GM18507 (cell line): ENCODE measurements at places on chromosomes 1 and 21.

DNA sequence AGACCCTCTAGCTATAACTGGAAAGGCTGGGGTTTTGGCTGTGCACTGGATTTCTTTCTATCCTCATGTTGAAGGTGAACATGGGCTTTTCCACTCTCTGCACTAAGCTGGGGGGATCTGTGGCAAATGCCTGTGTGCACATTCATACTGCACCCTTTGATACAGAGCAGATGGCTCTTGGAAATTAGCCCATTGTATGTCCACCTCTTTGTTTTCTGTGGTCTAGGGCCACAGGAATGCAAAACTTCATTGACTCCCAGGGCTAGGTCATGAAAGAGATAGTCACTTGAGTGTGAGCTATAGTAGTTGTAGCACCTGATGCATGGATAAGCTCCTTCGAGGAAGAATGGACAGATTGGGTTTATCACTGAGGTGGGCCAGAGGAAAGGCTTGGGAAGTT, 5.7 kb upstream of the OR14A16 start:
- DNase-seq = no peak

- DNase-seq = no peak
Measured at GRCh38 chr1:182453631-182454030, 3.7 kb downstream of the RGSL1 start.

DNA sequence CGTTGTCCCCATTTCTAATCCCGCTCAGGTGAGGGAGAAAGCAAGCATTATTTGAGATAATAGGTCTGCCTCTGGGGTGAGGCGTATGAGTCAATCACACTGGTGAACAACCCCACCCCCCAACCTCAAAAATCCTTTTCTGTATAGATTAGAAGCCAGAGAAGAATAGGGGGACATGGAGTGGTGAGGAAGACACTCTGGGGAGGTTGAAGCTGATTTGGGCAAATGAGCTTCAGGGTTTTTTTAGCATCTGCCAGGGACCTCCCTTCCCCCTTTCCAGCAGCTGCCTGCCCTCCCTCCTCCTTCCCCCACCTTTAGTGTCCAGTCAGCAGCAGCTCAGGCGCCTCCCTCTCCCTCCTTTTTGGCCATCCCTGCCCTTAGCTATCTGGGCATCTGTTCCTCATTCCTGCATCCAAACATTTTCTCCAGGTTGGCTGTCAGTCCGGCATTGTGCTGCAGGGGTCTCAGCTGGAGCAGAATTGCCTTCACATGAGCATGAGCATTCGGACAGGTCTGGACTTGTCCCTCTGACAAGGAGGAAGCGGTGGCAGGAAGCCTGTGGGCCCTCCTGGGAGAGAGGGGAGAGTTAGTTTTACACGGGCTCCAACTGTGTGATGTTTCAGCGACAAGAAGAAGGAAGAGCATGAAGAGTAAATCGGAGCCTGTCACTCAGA, 30.8 kb upstream of the PTGFRN start:
- DNase-seq = no peak

GRCh38 chr1:202818819-202819218, 8.1 kb downstream of the PCAT6 start:
- no peak for DNase-seq

DNA sequence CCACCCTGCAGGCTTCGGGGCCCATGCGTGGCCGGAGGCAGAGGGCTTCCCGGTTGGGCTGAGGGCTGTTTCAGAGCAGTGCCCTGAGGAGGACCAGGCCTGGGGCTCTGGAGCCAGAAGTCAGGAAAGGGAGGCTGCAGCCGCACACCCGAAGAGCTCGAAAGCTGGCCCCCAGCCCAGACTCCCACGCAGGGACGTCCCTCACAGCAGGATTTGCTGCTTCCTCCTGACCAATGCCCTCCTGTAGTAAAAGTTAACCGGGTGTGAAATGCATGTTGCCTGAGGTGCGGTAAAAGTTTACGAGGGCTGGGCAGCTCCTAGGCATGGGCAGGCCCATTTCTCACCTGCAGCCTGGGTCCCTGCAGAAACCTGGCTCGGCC, 101.5 kb upstream of the ARHGEF16 start:
- no peak for DNase-seq

DNA sequence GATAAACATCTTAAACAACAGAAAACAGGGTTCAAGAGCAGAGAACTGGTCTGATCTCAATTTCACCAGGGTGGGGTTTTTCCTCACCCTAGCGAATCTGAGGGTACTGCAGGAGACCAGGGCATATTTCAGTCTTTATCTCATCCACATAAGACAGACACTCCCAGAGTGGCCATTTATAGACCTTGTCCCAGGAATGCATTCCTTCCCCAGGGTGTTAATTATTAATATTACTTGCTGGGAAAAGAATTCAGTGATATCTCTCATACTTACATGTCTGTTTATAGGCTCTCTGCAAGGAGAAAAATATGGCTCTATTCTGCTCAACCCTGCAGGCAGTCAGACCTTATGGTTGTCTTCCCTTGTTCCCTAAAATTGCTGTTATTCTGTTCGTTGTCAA, 84.1 kb downstream of the LYPLAL1 start:
- DNase-seq = no peak

DNA sequence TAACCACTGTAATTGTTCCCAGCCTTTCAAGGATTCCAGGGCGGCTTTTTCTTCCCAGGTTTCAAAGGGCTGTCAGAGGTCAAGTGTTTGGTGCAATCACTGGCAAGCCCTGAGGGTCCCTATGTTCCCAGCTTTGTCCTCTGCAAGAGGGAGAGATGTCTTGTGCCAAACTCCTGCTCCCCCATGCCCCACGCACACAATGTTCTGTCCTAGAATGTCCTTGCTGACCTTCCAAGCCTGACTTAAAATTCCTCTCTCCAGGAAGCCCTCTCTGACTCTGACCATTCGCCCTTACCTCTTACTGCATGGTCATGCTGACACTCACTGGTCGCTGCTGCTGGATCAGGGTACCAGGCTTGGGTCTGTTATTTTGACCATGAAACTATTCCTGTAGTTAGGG, 152.5 kb upstream of the KCND3 start:
- no peak for DNase-seq

DNA sequence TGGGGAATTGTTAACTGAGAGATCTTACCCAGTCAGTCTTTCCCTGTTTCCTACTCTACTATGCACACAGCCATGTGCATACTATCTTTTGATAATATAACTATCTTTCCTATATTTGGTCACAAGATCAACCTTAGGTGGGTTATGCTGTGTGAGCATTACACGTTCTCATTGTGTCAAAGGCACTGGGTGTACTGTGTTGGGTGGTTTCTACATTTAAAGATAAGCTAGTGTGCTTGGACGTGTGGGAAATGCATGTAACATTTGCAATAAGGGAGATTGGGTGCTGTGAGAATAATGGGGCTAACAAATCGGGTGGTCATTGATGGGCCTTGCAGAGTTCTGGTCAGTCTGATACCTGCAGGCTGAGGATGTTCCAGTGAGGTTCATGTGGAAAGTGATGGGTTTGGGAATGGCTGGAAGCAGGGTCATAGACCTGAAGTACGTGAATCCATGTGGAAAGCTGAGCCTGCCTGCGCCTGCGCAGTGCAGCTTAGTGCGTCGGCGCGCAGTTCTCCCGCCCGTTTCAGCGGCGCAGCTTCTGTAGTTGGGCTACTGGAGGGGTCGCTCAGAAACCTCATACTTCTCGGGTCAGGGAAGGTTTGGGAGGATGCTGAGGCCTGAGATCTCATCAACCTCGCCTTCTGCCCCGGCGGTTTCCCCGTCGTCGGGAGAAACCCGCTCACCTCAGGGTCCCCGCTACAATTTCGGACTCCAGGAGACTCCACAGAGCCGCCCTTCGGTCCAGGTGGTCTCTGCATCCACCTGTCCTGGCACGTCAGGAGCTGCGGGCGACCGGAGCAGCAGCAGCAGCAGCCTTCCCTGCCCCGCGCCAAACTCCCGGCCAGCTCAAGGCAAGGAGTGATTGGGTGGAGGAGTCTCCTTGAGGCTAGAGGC, at the start of gene MSH4:
MSH4 (plus strand) TSS at position 507 of the 897 bp plus-strand sequence; CDS start at position 611, 104 bp downstream.
- no peak for DNase-seq

GRCh38 chr21:44943005-44943685, 3.3 kb downstream of the SLX9 start:
- no peak for DNase-seq

- no peak for DNase-seq
Measured at GRCh38 chr1:87156124-87156523, 172.6 kb upstream of the LMO4 start.

GRCh38 chr1:2946999-2947690, 74.1 kb upstream of the ACTRT2 start:
- DNase-seq = no peak

GRCh38 chr1:207321790-207322645, 540 bp downstream of the CD55 start:
- DNase-seq = no peak

GRCh38 chr1:163561580-163562295, 240.0 kb downstream of the NUF2 start:
- no peak for DNase-seq

DNA sequence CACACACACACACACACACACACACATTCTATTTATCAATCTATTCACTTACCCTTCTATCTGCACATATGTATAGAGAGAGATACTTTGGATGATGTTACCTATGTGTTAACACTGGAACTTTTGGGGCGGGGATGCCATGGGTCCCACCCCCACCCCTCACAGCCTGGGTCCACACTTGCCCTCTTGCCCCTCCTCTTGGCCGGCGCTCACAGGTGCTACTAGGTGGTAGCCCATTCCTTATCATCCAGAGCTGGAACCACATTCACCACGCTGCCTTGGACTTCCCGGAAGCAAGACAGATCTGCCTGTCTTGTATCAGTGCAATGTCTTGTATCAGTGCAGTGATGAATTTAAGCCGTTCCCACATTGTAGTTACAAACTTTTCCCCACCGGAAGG, 85.1 kb downstream of the LBR start:
- no peak for DNase-seq

GRCh38 chr21:45618287-45618686, 25.2 kb upstream of the PCBP3 start:
- DNase-seq = no peak

DNA sequence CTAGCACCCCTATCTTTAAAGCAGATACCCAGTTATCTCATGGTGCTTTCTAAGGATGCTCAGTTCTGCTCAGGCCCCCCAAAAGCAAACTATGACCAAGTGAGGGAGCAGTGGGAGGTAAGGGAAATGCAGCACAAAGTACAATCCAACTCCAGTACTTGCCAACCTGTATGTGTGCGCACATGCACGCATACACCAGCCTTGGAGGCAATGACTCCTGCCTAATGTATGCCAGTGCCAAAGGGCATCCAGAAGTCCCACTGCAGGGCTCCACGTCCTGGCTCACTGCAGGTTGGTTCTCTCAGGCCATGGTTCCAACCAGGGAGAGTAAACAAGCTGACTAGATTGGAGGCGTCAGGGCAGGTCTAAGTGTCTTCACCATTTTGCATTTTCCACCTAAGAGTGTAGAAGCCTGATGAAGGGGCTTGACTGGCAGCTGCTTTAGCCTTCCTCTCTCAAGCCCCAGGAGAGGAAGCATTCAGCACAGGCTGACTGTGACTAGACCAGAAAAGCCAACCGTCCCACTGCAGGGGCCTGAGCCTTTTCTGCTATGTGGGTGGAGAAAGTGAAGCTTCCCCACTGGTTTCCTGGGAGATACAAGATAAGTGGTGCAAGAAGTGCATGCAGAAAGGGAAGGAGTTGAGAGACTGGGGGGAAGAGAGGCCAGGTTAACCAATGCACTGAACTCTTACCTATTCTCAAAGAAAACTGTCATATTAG, 7.7 kb downstream of the AMIGO1 start:
- no peak for DNase-seq
